NCI-H187 treated with DMSO at 0.1 percent for 48 hours (cell line): ENCODE measurements at places on chromosomes 7 and 10.

GRCh38 chr7:7768977-7769709 lies 50.7 kb upstream of the RPA3 start:
- no peak for DNase-seq

- DNase-seq: no peak
Observed at GRCh38 chr10:77799352-77799751, 127.2 kb downstream of the DLG5 start.

- no peak for DNase-seq
Observed at GRCh38 chr7:27430105-27430504, 187.5 kb downstream of the EVX1 start.

GRCh38 chr10:77163670-77164348 lies 473.8 kb downstream of the KCNMA1 start:
- DNase-seq: no peak

DNA sequence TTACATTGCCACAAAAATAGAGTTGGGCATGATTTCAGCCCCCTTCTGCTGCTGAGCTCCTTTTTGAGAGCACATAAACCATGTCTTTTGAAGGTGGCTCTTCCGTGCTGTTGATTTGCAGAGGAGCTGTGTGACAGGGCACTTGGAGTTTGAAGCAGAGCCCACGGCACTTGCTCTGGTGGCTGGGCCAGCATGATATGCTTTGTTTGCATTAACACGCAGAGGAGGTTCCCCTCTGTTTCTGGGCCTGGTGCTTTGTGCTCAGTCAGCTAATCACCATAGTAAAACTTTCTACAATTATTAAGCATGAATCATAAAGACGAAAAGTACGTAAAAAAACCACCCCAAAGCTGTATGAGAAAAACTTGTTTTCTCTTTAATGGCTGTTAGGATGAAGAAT lies 40.1 kb downstream of the RBM33 start:
- DNase-seq: no peak

DNA sequence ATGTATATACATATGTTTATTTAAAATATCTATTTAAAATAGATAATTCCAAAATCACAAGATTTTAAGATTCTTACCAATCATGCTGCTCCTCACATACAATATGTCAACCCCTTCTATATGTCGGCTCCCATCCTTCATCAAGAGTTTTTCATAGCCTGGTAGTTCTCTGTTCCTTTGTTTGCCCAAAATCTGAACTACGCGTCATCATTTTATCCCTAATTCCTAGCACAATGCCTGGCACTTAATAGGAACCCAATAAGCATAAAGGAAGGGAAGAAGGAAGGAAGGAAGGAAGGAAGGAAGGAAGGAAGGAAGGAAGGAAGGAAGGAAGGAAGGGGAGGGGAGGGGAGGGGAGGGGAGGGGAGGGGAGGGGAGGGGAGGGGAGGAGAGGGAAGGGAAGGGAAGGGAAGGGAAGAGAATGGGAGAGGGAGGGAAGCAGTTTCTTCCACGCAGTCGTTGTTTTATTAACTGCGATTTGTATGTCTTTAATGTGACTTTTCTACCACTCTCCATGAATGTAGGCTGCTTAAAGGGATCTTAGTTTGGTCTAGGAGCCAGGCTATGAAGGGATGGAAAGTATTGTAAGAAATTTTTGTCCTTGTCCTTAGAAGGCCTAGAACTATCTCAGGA lies 83.3 kb upstream of the PCGF5 start:
- DNase-seq: no peak

- no peak for DNase-seq
Observed at GRCh38 chr7:158361326-158361946, 226.2 kb downstream of the PTPRN2 start.

DNA sequence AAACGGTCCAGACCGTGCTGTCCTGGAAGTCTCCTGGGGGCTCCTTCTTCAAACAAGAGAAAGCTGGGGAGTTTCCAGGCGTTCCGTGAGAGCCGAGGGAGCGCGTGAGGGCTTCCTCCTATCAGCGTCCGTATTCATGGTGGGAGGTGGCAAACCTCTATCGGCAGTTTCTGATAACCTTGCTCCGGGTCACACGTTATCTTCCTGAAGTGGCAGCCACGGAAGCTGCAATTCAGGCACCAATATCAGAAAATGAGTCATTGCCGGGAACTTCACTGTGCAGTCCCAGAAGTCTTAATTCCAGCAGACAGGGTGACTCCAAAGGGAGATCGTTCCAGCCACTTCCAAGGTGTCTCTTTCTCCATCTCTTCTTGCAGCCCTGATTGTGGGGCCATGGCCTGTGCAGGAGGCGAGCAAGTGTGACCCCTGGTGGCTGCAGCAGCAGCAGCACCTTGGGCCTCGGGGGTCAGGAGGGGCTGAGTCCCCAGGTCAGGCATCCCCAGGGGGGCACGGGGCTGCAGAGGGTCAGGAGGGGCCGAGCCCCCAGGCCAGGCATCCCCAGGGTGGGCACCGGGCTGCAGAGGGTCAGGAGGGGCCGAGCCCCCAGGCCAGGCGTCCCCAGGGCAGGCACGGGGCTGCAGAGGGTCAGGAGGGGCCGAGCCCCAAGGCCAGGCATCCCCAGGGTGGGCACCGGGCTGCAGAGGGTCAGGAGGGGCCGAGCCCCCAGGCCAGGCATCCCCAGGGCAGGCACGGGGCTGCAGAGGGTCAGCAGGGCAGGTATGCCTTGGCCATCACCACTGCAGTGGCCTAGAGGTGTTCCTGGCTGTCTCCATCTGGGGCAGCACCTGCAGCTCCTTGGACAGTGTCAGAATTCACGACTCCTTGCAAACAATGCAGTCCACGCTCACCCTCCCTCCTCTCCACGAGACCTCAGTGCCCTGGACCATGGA lies 538.7 kb downstream of the DNAJB6 start:
- DNase-seq: no peak

DNA sequence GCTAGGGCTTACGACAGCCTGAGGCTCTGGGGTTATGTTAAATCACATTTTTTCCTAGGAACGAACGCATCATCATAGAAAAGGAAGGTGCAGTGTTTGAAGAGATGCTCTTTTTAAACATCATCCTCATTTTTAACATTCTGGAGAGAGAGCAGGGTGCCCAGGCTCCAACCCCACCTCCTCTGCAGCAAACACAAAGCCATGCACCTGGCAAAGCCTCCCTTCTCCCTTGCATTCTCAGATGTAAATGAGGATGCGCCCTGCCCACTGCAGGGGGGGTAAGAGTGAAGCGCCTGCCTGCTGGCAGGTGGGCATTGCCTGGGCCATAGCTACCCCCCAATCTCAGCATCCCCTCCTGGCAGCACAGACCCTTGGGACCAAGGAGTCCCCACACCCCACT lies 92.4 kb downstream of the PTPRN2 start:
- no peak for DNase-seq

- no peak for DNase-seq
Observed at GRCh38 chr10:3868271-3868664, 83.3 kb upstream of the KLF6 start.

GRCh38 chr7:94274828-94275227 lies 119.9 kb upstream of the COL1A2 start:
- DNase-seq: no peak

DNA sequence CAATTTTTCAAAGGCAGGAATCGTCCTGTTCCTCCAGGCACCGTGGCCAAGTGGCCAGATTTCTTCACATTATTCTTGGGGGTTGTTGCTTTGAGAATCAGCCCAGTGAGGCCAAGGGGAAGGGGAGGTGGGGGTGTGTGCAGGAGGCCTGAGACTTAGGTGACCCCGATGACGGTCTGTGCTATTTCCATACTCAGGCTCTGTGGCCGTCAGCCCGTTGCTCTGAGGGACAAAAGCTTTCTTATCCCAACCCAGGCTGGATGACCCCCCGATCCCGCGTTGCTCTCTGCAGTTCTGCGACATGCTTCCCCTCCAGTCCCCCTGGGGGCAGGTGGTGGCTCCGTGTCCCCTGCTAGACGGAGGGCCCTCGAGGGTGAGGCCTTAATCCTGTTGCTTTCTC lies 14.2 kb downstream of the DOCK1 start:
- no peak for DNase-seq
